CD4-positive, alpha-beta T cell treated with Interleukin-4 for 1 hour (primary cell): ENCODE measurements at places on chromosomes 4 and X.

DNA sequence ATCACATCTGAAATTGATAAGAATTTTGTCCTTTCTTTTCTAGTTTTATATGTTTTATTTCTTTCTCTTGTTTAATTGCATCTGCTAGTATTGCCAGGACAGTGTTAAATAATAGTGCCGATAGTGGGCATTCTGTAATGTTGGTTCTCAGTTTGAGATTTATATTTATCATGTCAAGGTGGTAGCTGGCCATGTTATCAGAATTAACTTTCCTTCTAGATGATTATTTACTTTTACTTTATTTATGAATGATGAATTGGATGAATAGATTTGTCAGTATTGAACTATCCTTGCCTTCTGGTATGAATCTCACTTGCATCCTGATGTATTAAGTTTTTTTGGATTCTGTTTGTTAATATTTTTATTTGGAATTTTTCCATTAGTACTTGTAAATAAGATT, 42.7 kb downstream of the METAP1 start:
- DNase-seq, result no peak

GRCh38 chr4:14177987-14178386, 550.5 kb upstream of the BOD1L1 start:
- DNase-seq, result no peak

DNA sequence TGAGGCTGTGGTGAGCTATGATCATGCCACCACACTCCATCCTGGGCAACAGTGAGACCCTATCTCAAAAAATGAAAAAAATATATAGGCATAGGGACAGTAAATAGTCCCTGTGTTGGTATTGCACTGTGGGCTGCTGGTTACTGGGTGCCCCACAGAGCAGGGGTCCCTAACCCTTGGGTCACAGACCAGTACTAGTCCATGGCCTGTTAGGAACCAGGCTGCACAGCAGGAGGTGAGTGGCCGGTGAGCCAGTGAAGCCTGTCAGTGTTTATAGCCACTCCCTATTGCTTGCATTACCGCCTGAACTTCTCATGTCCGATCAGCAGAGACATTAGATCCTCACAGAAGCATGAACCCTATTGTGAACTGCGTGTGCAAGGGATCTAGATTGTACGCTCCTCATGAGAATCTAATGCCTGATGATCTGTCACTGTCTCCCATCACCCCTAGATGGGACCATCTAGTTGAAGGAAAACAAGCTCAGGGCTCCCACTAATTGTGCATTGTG, 106.5 kb downstream of the TNIP2 start:
- DNase-seq, result no peak

DNA sequence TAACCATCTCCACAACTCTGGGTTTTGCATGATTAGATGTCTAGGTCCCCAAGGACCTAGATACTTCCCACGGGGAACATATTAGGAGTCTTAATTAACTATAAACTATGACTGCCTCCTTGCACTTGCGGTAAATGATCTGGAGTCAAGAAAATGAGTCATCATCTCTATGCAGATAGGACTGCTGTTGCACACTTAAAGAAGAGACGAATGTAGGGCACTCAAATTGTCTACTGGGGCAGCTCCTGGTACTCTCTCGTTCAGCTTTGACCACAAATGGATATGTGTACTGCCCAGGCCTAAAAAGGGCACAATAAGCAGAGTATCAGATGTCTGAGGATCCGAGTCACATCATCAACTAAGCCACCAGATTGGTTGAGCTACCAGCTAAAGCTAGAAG, 1783.4 kb upstream of the AGA start:
- DNase-seq, result no peak

DNA sequence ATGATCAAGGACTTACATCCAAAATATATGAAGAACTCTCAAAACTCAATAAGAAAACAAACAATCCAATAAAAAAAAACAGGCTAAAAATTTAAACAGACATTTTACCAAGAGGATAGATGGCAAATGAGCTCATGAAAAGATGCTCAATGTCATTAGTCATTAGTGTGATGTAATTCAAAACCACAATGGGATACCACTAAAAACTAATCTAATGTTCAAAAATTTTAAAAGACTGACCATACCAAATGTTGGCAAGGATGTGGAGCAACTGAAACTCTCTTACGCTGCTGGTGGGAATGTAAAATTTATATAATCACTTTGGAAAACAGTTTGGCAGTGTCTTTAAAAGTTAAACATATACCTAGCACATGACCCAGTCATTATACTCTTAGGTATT, 43.7 kb downstream of the RPS6KA6 start:
- no peak for DNase-seq

- DNase-seq, result no peak
Observed at GRCh38 chrX:150329868-150330267, 33.2 kb upstream of the MAMLD1 start.

DNA sequence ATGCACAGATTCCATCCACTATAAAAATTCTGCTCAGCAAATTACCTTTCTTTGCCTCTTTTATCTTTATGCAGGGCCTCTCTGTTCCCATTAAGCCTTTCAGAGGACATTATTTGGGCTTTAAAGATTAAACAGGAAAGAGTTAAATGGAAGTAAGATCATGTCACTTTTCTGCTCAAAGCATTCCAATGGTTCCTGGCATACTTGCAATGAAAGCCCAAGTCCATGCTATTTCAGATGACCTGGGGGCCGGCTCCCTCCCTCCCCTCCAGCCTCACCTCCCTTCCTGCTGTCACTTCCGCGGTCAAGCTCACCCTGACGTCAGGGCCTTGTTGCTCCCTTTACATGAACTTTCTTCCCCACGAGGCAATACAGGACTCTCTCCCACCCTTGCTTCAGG, 125.5 kb downstream of the C4orf51 start:
- no peak for DNase-seq

- DNase-seq, result no peak
Observed at GRCh38 chr4:106201373-106201772, 114.6 kb downstream of the TBCK start.

- no peak for DNase-seq
Observed at GRCh38 chrX:74242050-74242449, 61.9 kb upstream of the ZCCHC13 start.
